ENCODE measurements at places on chromosomes 6 and 20. TPM values are rescaled to one million over a fixed set of nuclear protein-coding genes. Genes with fewer than 3 reads are reported as not detected.

Gene DUSP15
- not detected for total RNA-seq

Gene WFDC5
- total RNA-seq: not detected

Gene RAB32
- 152 TPM for total RNA-seq

Gene DLL1
- total RNA-seq: 1.7 TPM

- peak; percentile 72 for DNase-seq
These were observed 28.6 kb downstream of the FOXO3 start for GRCh38 chr6:108589244-108589791.

GRCh38 chr6:34441526-34441925, 15.7 kb upstream of the RPS10 start:
- no peak for DNase-seq

GRCh38 chr20:41196653-41197225, 59.4 kb downstream of the PLCG1 start:
- DNase-seq: no peak

- DNase-seq: no peak
These were observed 766 bp downstream of the PRICKLE4 start for GRCh38 chr6:41781366-41781730.

GRCh38 chr6:6057442-6058053, 50.8 kb upstream of the NRN1 start:
- DNase-seq: peak; percentile 13

DNA sequence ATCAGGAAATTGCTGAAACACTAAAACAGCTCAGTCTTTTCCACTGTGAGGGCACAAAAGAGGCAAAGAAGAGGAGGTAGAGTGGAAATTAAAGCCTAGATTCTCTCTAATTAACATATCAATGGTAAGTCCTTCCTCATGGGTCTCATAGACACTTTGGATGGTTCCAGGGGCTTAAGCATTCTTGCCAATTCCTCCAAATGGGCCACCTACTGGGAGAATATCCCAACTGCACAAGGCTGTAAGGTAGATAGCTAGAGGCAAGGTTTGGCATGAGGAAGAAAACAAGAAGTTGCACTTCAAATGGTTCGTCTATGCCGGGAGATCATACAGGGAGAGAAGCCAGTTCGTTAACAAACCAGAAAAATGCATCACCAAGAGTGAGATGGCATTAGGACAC, 107.6 kb upstream of the KHDRBS2 start:
- no peak for DNase-seq

- no peak for DNase-seq
These were observed 753 bp upstream of the PERP start for GRCh38 chr6:138107752-138108592.

DNA sequence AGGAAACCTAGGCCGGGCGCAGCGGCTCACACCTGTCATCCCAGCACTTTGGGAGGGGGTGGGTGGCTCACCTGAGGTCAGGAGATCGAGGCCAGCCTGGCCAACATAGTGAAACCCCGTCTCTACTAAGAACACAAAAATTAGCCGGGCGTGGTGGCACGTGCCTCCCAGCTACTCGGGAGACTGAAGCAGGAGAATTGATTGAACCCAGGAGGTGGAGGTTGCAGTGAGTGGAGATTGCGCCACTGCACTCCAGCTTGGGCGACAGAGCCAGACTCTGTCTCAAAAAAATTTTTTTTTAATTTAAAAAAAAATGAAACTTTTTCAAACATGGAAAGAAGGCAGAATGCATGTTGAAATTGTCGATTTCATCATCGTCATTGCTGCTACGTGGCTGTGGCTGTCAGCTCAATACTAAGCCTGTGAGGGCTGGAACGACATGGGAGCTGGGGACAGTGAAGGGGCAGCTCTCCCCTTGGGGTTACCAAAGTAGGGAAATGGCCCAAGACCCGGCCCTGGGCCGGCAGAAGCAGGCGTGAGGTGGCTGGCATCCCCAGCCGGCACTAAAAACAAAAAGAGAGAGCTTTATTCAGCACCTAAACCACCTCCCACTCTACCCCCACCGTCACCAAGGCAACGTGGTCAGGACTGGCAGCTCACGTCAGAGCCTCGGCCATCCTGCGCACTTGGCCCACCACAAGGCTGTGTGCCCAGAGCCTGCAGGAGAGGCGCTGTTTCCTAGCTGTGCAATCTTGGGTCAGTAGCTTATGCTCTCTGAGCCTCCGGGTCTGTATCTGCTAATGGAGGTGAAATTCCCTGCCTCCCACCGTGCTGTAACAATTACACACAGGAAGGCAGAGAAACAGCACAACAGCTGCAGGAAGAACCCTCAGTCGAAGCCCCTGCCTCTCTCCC, 30.8 kb downstream of the AGPAT4 start:
- DNase-seq: no peak

DNA sequence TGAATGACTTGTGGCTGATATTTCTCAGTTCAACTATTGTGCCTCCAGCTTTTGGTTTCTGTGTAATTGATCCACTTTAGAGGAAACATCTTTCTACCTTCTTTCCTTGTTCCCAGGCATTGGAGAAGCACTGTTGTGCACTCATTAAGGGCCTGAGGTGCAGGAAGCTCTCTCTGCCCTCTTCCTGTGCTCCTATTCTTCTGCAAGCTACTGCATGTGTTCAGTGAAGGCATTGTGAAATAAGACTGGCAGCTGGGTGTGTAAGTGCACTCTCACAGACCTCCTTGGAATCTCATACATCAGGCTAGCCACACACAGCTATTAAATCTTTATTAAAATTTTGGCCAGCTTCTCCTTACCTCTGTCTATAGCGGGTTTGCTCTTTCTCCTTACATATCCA, 177.8 kb downstream of the OGFRL1 start:
- no peak for DNase-seq

- no peak for DNase-seq
These were observed 111.2 kb downstream of the TRERF1 start for GRCh38 chr6:42340511-42340910.

DNA sequence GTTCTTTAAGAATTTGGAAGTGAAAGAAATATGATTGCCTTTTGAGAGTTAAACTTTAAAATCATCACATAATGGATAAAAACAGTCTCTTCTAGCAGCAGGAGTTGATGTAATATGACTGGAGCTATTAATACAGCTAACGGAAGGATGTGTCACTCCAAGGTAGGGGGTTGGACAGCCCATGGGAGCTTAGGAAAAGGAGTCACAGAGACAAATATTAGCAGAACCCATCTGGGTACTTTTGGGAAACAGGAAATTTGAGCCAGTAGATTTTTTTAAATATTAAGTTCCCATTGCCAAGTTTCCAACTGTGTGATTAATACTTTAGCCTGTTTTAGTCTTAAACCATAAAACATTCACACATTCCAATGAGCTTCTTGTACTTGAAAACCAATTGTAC, 164.7 kb upstream of the RIMS1 start:
- no peak for DNase-seq

DNA sequence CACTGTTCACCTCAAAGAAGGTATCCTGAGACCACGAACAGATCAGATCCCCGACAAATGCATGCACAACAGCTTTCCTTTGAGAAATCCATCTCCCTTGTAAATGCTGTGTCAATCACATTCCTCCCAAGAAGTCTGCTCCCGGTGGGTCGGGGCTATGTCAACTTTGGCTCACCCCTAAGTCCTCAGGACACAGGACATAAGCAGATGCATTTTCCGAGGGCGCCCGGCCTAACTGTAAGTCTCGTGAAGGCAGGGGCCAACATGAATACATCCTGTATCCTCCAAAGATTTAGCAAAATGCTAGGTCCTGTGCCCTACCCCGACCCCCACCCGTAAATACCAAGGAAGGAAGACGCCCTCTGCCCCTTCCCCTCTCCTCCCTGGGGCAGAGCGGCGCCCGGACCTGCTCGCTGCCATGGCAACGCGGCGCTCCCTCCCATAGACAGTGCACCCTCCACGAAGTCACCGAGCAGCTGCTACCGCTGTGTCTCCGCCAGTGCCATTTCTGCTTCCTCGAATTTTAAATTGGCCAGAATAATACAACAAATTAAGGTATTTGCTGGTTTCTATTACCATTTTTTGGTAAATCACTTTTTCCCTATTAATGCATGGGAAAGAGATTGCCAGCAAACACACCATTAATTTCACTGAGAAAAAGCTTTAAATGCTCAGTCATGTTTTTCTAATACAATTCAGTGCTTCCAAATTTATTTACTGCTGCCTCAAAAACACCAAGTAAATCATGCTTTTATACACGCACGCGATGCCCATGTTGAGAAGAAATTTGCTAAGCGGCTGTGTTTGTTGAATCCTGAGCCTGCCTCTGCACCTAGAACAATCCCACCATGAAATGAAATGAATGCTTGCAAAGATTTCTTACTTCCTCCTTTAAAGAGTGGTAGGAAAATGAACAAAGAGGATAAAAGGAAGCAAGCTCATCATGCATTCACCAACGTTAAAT, 100.6 kb downstream of the PCSK2 start:
- DNase-seq: no peak

DNA sequence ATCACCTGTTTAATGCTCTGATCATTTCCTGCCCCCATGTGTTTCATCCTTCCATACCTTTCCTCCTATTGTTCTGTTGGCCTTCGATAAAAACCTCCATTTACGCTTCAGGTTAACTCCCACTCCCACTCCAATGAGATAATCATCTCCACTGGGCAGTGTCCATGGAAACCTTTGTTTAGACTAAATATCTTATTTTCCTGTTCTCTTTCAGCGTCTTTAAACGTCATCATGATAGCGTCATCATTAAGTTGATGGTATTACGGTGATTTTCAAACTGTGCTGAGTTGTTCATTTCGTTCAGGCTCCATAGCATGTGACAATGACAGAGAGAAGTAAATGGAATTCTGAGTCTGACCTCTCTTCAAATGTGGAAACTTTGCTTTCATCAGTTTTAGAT, 970.5 kb upstream of the SLC35B3 start:
- no peak for DNase-seq

DNA sequence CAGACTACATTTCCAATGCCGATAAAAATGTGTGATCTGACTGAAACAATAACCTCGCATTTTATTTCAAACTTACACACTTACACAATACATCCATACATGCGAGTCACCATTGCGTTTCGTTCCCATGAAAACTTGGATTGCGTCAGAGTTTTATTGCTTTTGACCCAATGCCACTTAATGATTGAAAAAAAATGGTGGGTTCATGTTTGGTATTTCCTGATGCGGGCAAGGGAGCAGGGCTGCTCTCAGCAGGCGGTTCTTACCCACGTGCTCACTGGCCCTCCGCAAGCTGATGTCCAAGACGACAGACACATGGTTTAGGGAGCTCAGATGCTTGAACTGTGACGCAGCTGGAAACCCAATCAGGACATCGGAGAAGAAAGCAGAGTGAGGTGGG, 281.0 kb upstream of the SULF2 start:
- no peak for DNase-seq

DNA sequence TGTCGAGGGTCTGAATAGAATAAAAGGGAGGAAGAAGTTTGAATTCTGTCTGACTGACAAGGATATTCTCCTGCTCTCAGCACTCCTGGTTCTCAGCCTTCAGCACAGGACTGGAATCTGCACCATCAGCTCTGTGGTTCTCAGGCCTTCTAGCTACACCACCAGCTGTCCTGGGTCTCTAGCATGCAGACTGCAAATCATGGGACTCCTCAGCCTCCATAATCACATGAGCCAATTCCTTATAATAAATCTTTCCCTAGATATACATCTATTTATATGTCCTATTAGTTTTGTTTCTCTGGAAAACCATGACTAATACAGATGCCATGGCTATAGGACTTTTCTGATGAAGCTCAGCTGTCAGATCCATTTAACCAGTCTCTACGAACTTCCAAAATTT, 132.8 kb upstream of the ECI2 start:
- no peak for DNase-seq

DNA sequence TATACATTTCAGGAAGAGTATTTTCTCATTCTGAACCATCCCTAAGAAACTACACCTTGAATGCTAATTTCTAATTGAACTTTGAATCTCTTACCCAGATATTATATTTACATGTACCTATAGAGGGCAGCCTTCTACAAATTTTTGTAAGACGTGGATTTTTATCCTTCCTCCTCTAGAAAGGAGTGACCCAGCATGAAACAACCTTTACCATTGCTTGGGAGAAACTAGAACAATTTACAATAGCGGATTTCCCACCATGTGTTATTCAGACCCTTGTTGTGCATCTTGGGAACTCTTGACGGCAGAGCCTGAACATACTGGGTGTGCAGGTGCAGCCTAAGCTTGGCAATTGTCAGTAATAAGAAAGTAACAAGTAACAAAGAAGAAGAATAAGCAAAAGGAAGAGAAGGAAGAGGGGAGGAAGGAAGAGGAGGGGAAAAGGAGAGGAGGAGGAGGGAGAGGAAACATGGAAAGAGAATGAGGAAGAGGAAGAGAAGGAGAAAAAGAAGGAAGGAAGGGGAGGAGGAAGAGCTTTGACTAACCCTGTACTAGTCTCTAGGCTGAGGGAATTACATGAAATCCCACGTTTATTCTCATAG, 10.8 kb upstream of the TAAR1 start:
- DNase-seq: no peak

Data from epithelial cell of proximal tubule (primary cell).